ENCODE measurements at places on chromosomes 4 and X.

DNA sequence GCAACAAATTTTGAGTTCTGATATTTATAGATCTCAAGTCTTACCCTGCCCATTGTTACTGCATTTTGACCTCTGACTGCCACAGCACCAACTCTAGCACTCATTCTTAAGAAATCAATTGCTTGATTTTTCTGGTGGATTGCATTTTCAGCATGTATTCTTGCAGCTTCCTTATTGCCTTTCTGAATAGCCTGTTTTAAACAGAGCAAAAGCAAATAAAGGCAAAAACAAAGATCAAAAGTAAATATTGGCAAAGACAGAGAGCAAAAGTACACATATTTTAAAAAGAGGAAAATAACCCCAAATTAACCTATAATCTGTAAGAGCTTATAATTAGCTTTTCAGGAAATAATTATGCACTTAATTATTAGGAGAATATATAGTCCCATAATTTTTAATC, 129.4 kb upstream of the TENT5D start:
- no peak for DNase-seq

- DNase-seq: no peak
Measured at GRCh38 chr4:164484551-164484950, 269.4 kb upstream of the SMIM31 start.

- DNase-seq: no peak
Measured at GRCh38 chr4:82429728-82430192, 502 bp downstream of the HNRNPDL start.

GRCh38 chr4:153541456-153542096, 75.4 kb downstream of the TMEM131L start:
- DNase-seq: no peak

- no peak for DNase-seq
Measured at GRCh38 chr4:24999392-25000089, 31.2 kb downstream of the LGI2 start.

DNA sequence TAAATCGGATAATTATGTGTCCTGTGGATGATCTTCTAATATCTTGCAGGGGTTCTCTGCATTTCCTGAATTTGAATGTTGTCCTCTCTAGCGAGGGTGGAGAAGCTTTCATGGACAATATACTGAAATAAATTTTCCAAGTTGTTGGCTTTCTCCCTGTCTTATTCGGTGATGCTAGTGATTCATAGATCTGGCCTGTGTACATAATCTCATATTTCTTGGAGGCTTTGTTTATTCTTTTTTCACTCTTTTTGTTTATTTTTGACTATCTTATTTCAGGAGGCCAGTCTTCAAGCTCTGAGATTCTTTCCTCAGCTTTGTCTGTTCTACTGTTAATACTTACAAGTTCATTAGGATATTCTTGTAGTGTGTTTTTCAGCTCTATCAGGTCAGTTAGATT, 20.7 kb upstream of the CLGN start:
- no peak for DNase-seq

DNA sequence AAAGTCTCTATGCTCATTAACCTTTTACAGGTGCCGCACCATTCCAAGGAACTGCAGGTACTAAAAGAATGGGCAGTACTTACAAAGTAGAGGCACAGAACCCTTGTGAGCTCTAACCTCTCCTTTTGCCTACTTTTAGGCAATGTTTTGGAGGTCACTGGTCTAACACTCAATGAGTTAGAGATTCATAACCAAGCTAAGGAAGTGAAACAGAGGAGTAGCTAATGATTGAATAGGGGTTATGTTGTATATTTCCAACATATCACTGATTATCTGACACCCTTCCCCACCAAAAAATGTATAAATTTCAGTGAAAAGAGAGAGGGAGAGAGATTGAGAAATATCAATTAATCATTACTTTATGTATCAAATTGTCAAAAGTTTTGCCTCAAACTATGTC, 269.3 kb downstream of the PCDH7 start:
- no peak for DNase-seq

- no peak for DNase-seq
Measured at GRCh38 chr4:15958562-15958961, 4.4 kb downstream of the FGFBP2 start.

GRCh38 chr4:87076690-87077358, 142.0 kb downstream of the AFF1 start:
- DNase-seq: no peak

GRCh38 chr4:113732967-113733527, 28.5 kb downstream of the CAMK2D start:
- DNase-seq: no peak

GRCh38 chr4:31458813-31459212, 738.6 kb downstream of the PCDH7 start:
- no peak for DNase-seq

DNA sequence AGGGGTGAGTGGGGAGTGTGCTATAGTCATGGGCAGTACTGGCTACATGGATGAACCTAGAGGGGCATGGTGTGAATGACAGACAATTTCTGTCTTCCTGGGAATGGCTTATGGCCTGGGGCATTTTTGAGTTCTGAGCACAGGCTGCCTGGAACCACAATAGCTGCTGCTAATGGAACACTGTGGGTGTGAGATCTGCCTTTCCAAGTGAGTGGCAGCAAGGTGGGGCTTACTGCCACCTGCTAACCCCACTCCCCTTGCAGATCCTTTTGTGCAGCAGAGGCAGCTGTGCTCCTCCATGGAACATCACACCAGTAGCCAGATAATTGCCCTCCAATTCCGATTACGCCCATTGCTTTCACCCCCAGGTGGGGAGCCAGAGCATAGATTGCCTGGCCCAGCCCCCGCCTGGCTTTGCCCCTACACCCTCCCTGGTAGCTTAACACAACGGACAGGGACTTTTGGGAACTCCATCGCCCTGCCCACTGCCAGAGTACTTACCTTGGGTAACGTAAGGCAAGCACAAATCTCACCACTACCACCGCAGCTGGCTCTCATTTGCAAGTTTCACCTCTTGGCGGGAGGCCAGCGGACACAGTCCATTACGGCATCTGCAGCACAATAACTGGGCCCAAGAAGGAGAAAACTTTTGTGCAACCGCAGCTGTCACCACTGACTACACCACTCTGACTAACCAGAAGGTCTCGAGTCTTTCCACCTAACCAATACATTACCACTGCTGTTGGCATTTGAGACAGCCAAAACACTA, 421.2 kb upstream of the NWD2 start:
- no peak for DNase-seq

GRCh38 chrX:64977830-64978229, 1.6 kb upstream of the ZC4H2 start:
- DNase-seq: no peak

DNA sequence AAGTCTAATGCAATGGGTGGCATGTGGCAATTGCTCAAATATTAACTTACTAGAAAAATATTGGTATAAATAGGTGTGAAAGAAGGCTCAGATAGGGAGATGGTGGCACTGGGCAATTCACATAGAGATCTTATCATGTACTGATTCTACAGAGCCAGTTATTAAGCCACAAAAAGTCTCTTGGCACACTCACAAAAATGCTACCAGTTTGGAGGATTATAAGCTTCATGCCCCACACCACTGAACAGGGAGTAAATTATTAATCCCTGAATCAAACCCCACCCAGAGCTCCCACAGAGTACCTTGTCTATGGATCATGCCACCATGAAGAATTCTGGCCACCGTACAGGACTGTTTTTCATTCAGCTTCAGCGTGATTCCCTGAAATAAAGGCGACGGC, 13.8 kb downstream of the MPP1 start:
- DNase-seq: no peak

DNA sequence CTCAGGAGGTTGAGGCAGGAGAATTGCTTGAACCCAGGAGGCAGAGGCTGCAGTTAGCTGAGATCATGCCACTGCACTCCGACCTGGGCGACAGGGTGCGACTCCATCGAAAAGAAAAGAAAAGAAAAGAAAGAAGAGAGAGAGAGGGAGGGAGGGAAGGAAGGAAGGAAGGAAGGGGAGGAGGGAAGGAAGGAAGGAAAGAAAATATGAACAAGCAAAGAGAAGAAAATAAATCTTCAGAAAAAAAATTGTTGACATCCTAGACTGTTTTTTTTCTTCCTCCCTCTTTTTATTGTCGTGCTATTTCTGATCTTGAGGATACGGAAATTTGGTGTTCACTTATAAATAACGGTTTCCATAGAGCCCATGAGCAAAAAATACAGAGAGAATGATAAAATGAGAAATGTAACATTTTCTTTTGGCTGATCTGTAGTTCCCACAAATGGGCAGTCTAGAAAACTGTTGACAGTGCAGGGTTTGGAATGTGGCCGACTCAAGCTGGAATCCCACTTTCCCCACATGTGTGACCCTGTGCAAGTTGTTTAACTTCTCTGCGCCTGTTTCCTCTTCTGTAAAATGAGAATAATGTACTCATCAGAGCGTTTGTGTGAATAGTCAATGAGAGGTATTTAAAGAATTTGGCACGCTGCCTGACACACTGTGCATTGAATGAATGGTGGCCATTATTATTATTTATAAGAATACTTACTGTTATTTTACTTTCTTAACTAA, 19.4 kb downstream of the SORBS2 start:
- no peak for DNase-seq

- no peak for DNase-seq
Measured at GRCh38 chr4:47068986-47069385, 37.6 kb downstream of the GABRB1 start.

GRCh38 chrX:123648028-123648810, 84.6 kb downstream of the THOC2 start:
- no peak for DNase-seq

DNA sequence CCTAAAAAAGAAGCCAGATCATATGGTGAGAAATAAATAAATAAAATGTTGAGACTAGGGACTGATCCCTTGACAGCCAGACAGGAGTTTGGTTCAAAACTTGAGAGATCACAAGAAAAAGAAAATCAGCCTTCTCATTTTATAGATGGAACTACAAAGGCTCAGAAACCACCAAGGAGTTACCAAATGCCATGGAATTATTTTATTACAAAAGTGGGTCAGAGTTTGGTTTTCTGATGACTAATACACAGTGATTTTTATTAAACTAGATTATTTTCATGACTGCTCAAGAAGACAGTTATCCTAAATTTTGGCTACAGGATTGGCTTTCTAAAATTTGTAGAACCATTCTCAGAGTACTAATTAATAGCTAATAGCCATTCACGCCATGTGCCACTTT, 6.2 kb downstream of the CXCL1 start:
- DNase-seq: no peak

DNA sequence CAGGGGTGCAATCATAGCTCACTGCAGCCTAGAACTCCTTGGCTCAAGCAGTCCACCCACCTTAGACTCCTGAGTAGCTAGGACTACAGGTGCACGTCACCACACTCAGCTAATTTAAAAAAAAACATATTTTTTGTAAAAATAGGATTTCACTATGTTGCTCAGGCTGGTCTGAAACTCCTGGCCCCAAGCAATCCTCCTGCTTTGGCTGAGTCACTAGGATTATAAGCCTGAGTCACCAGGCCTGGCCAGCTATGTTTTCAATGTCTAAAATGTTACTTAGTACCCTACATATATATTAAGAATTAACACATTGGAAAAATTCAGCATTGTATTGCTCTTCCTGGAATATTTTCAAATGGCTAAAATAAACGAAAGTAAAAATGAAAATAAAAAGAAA, 37.5 kb downstream of the PNPLA4 start:
- DNase-seq: no peak

DNA sequence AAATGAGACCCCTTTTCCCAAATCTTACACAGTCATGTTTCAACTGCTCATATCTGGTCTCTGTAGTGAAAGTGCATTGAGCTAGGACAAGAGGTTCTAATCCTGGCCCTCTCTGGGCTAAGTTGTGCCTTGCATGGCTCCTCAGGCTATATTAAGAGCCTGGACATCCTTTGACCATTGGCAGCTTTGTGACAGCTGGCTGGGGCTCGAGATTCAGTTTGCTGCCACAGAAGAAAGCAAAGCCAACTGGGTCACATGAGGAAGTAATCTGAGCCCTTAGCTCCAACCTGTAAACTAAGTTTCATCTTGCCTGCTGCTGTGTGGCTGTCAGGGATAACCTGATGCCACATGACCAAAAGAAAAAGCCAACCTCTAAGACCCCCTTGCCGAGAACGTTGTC, 51.8 kb upstream of the JADE1 start:
- no peak for DNase-seq

- no peak for DNase-seq
Measured at GRCh38 chr4:139975830-139976272, 178.1 kb downstream of the MAML3 start.

DNA sequence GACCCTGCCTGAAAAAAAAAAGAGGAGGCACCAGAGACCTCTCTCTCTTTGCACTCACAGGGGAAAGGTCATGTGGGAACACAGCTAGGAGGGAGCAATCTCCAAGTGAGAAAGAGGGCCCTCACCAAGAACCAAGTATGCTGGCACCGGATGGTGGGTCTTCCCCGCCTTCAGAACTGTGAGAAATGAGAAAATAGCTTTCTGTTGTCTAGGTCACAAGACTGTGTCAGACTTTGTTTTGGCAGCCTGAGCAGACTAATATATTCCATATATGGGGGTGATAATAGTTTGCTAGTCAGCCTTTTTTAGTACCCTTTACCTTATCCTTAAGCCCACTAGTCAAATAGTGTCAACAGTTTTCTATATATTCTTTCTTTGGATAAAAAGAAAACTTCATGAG, 193.0 kb downstream of the TRIML1 start:
- no peak for DNase-seq

- no peak for DNase-seq
Measured at GRCh38 chr4:86939729-86940575, 5.1 kb downstream of the AFF1 start.

- no peak for DNase-seq
Measured at GRCh38 chr4:120688791-120689190, 233.7 kb downstream of the PRDM5 start.

DNA sequence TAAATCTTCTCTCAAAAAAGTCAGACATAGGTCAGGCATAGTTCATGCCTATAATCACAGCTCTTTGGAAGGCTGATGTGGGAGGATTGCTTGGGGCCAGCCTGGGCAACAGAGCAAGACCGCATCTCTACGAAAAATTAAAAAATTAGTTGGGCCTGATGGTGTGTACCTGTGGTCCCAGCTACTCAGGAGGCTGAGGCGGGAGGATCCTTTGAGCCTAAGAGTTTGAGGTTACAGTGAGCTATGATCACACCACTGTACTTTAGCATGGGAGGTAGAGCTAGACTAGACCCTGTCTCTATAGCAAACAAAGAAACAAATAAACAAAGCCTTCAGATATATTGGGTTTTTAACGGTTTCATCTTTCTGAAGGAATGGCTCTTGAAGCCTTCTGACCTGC, 62.2 kb downstream of the DIPK2B start:
- no peak for DNase-seq
